ENCODE measurements at places on chromosomes 3 and 15.

- no peak for DNase-seq
Measured at GRCh38 chr3:163919154-163919553, 1159.1 kb downstream of the SI start.

GRCh38 chr3:45048244-45048643 lies 22.1 kb downstream of the CLEC3B start:
- DNase-seq, result no peak

DNA sequence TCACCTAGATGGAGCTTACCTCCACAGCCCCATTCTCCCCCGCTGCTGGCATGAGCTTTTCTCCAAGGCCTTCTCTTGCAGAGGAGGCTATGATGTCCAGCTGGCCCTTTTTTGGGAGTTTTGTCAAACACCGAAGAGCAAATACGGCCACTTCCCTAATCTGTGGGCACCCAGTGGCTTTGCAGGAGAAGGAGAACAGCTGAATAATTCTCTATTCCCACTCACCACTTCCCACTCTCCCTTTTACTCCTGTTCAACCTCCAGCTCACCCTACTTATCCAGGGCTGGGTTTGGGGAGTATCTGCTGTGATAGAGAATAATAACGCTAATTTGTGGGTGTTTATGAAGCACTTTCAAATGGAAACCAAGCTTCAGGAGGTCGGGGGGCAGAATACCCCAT lies 93.0 kb downstream of the AAGAB start:
- no peak for DNase-seq

- no peak for DNase-seq
Measured at GRCh38 chr3:64319391-64319790, 94.1 kb upstream of the PRICKLE2 start.

DNA sequence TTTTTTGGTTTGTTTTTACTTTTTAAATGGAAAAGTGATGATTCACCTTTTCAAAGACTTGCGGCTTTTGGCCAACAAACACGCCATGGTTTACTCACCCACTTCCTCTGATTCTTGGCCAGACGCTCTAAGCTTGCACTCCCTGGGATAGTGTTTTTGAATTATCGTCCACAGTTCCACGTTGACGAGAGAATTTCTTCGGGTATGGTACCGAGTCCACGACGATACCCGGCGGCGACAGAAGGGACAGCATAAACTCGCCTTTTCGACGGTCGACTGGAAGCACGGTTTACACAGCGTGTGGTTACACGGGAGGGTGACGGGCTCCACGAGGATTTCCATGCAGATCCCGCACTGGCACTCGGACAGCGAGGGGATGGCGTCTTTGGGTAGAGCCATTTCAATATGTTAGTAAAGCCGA lies 783 bp downstream of the RNF168 start:
- peak; percentile 55 for DNase-seq

GRCh38 chr3:15475161-15475560 lies 46.3 kb downstream of the COLQ start:
- DNase-seq, result no peak

GRCh38 chr15:74428970-74429780 lies 4.6 kb downstream of the SEMA7A start:
- no peak for DNase-seq

DNA sequence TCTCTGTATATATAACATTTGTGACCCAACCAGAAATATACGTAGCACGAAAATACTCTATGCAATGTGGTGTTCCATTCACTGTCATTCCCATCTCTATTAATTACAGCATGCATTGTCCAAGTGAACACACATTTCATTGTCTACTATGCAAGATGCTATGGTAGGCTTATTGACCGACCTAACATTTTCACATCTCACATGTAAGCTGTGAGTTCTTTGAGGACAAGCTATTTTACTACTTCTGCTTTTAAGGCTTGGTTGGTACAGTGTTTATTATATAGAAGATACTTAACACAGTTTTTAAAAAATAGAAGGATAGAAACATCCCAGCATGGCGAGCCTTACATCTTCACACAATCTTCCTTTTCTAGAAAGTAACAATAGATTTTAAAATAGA lies 164.4 kb downstream of the KLHL25 start:
- DNase-seq, result no peak

- no peak for DNase-seq
Measured at GRCh38 chr15:71251584-71252043, 136.3 kb downstream of the THSD4 start.

DNA sequence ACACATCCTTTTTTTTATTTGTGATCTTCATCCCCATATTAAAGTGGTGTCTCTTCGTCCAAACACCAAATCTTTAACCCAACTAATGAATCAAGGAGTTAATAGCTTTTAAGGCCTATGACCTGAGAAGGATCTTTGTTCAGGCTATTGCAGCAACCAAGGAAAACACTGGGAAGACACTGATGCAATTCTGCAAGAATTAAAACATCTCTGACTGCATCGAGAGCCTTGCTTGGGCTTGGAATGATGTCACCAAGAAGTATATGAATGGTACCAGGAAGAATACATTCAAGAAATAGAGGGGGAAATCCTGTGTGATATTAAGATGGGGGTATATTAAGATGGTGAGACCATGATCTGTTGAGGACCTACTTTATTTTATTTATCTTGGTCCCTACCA lies 214.2 kb upstream of the ARL6 start:
- no peak for DNase-seq

- DNase-seq, result peak; percentile 85
Measured at GRCh38 chr3:145776782-145777408, 384.1 kb downstream of the PLOD2 start.

- DNase-seq, result no peak
Measured at GRCh38 chr3:141471160-141471559, 15.7 kb upstream of the RASA2 start.

DNA sequence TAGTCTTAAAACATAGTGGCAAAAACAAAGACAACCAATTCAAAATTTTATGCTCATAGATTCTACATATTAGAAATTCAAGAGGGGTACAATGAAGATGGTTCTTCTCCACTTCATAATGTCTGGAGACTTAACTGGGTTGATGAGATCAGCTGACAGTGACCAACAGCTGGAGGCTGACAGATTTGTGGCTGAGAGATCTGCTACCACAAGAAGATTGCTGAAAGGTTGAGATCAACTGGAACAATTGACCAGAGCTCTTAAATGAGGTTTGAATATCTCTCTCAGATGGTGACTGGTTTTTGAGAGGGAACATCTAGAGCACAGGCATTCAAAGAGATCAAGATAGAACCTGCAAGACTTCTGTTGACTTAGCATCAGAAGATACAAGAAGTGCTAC lies 254.1 kb upstream of the ARPP21 start:
- no peak for DNase-seq

DNA sequence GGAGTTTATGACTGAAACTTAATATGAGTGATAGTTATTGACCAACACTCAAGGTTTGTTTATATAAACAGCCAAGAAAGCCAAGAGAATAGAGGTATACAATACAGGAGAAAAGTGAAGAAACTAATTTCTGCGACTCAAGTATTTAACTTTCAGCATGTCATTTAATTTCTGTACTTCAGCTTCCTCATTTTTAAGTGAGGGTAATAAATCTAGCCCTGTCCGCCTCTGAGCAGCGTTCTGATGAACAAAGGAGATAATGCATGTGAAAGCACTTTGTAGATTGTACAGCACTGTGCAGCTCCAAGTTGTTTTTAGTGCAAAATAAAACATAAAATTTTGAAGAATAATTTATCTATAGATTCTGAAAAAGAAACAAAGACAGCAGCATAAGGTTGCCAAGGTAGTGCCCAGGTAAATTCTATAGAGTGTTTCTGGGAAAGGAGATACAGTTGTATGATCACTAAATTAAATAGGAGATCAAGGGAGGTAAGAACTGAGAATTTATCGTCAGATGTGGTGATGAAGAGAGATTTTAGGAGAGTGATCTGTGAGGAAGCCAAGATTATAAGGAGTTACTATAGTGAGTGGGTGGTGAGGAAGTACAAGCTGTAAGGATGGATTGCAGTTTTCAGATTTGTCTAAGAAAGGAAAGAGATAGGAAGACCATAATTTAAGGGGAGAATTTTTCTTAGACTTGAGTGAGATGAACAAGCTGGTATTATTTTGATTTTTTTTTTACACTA lies 71.3 kb downstream of the RASA2 start:
- DNase-seq, result no peak

GRCh38 chr15:70826634-70827033 lies 27.3 kb downstream of the LARP6 start:
- DNase-seq, result no peak

- no peak for DNase-seq
Measured at GRCh38 chr3:187281191-187281714, 10.3 kb downstream of the MASP1 start.

DNA sequence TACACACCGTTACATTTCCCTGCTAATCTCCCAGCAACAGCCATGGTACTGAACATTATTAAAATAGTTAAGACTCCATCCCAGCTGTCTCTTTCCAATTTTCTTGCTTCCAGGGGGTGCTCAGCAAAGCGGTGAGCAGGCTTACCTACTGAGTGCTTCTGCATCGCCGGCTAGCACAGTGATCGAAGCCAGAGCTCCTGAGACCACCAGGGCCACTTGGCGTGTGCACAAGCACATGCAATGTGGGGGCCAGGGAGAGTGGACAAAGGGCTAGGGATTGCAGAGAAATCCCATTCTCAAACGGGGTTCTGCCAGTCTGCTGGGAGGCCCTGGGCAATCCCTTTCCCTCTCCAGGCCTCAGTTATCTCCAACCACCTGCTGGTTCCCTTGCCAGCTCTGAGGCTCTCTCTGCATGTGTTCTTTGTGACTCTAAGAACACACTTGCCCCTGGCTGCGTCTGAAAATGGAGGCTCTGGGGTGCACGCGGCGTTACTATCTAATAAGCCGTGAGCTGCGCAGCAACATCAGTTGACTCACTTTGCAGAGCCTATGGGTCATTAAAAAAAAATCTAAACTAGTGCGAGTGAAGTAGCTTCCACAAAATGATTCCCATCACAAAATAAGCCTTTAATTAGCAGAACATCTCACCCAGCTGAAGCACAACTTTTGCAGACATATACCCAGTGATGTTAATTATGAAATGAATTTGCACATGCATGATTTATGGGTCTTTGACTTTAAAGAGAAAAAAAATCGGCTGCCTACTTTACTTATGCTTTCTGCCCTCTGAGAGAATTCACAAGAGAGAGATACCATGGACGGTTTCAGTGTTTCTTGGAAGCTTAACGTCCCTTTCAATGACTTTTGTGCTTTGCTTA lies 271.5 kb downstream of the TLE3 start:
- no peak for DNase-seq

DNA sequence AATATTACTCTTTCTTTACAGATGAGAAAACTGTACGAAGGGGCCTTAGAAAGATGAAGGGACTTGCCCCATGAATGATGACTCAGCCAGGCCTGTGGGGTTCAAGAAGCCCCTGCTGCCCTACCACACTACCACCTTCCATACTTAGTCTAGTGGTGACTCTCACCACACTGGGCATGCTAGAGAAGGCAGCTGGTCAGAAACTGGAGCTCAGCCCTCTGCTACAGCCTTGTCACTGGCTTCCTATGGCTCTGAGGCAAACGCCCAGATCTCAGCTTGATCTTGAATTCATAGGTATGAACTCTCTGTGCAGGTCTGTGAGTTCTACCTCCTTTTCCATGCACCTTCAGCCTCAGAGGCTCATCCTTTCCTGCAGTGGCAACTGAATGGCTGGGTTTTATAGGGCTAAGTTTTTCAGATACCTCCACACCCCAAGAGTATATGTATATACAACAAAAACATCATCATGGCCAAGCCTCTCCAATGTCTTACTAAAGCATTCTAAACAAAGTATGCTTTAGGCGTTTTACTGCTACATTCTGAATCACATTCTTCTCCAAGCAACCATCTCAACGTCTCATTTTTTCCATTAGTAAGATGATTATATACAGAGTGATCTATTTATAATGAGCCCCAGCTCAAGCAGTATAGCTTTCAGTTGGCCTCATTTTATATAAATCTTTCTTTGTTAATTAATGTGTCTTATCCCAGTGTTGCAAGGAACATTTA lies 234.1 kb downstream of the GREM1 start:
- DNase-seq, result no peak

- no peak for DNase-seq
Measured at GRCh38 chr3:105916767-105917166, 48.0 kb upstream of the CBLB start.

DNA sequence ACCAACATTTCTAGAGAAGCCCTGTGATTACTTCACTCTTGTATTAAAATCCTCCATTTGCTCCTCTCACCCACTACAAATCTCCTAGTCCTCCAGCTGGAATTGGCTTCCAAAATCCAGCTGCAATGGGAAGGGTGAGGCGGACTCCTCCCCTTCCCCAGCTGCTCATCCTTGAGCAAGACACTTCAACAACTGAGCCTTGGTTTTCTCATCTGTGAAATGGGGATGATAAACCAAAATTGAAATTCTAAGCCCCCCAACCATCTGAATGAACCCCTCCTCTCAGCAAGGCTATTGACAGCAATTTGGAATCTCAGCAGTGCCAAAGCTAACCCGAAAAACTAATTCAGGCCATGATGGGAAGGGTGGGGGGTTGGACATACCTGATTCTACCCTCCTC lies 9.4 kb downstream of the FAM174B start:
- DNase-seq, result no peak

DNA sequence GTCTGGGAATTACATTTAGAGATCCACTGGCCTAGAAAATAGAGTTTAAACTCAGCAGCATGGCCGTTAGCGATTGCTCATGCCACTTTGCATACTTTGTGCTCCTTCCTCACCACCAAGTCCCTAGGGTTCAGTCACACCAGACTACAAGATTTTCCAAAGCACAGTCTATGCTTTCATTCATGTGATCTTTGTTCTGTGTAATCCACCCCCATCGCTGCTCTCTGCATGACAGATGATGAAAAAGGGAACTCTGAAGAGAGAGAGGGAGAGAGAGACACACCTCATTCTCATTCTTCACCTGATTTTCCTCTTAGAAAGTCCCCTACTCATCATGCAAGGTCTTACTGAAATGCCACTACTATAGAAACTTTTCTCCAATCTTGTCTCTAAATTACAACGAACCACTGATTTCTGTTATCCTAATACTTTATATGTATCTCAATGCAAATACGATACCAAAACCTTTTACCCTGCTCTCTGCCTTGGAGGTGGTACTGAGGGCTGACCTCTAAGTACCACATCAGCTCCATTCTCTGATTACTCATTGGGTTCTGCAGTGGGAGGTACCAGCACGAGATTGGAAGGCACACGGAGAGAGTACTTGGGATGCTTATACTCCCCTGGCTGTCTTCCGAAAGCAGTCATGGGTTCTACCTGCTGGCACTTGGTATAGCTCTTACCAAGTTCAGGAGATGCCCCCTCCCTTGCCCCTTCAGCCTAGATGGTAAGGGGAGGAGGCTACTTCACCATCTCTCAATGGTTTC lies 1.1 kb upstream of the PARP15 start:
- DNase-seq, result no peak

- DNase-seq, result no peak
Measured at GRCh38 chr3:39295184-39295775, 15.4 kb upstream of the CX3CR1 start.

GRCh38 chr3:142270407-142270806 lies 45.0 kb upstream of the GK5 start:
- no peak for DNase-seq

- no peak for DNase-seq
Measured at GRCh38 chr3:55196495-55196894, 268.6 kb upstream of the LRTM1 start.
